ENCODE measurements at places on chromosomes 11 and 22.

DNA sequence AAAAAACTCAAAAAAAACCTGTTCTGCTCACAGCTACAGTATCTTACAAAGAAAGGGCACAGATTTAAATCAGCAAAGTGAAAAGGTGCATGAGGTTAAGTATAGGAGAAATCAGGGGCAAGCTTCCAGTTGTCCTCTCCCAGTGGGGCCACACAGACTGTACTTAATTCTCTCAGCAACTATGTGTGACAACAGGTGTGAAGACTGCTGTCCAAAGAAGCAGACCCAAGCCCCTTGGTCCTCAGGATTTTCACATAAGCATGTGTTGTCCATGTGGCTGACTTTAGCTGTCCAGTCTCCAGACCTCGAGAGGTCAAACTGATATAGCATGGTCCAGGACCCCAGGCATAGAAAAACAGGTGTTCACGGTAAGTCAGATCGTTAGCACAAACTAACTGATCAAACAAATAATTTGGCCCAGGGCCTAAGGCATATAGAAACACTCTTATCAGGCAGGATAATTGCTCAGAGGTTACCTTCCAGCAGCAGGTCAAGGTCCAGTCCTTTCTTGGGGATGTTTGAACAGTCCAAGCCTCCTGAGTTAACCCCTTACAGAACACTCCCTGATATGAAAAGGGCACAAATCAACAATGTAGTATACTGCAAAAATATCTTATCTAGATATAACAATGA, 21.1 kb upstream of the CSTF3 start:
- no peak for DNase-seq

GRCh38 chr11:130519128-130519932, 70.9 kb downstream of the ADAMTS15 start:
- DNase-seq = no peak

- no peak for DNase-seq
Observed at GRCh38 chr11:47611348-47611794, 17.2 kb upstream of the C1QTNF4 start.

DNA sequence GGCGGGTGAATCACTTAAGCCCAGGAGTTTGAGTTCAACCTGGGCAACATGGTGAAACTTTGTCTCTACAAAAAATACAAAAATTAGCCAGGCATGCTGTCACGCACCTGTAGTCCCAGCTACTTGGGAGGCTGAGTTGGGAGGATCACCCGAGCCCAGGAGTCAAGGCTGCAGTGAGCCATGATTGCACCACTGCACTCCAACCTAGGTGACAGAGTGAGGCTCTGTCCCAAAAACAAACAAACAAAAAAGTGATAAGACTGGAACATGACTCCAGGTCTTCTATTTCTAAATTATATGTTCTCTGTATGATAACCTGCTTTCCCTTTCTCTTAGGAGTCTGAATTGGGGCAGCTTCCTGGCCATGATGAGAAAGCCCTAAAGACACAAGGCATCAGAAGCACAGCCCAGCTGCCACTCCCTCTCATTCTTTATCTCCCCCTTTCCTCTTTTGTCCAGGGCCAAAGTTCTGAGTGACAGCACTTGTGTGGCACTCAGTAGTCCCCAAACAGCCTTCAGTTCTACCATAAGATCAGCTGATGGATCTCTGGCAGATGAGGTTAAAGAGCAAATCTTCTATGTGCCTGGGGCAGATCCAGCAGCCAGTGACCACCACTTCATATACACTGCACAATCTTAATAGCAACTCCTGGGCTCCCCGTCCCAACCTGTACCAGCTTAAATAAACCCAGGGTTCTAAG, 136.0 kb downstream of the C11orf58 start:
- DNase-seq = no peak

- peak; percentile 36 for DNase-seq
Observed at GRCh38 chr11:34405079-34405858, 33.5 kb upstream of the CAT start.

DNA sequence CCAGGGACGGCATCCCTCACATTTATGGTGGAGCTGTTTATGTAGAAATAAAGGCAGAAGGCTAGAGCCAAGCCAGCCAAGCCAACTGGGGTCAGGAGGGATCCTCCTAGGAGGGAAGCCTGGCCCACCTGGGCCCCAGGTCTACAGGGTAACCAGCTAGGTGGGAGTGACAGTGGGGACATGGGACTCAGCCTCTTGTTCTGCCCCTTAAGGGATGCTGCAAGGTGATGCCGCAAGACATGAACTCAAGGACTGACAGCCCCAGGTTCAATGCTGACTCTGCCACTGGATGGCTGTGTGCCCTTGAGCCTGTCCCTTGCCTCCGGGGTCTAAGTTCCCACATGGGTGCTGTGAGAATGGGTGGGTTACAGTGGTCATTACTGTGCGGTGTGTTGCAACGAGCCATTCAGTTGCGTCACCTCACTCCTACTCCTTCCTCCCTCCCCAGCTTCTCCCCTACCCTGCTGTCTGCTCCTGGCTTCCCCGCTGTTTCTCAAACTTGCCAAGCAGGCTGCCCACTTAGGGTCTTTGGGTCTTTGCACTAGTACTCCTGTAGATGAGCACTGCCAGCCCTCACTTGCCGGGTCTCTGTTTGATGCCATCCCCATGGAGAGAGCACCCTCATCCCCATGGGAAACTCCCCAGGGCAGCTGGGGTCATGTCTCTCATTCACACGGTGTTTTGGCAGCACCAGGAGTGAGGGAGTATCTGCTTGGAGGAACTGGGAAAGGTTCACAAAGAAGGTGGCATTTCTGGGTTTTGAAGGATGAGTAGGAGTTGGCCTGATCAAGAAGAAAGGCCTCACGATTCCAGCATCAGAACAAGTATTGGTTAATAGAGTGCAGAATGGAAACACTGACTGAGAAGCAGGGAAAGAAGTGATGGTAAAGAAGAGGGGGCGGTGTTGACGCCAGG, 43.0 kb upstream of the RTL6 start:
- no peak for DNase-seq
